ENCODE measurements at places on chromosomes 16 and 17.
A peak's percentile ranks its signal among the peaks of the same experiment; 100 is the strongest.

DNA sequence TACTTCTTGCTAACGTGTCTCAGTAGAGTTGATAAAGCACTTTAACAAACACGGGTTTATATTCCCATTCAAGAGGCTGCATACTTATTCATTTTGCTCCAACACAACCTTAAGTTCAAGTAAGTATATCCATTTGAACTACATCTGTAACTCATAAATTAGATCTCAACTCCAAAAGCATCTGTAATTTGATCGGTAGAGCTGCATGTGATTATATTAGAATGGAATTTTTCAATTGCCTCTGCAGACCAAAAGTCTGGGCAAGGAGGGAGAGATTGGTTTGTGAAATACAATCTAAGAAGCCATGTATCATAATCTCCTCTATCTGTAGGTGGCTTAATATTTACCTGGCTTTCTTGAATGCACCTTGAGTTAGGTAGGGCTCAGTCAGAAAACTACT lies 371.0 kb downstream of the RBFOX1 start:
- DNase-seq = no peak

GRCh38 chr16:68848786-68849185 lies 5.5 kb downstream of the TANGO6 start:
- no peak for DNase-seq

DNA sequence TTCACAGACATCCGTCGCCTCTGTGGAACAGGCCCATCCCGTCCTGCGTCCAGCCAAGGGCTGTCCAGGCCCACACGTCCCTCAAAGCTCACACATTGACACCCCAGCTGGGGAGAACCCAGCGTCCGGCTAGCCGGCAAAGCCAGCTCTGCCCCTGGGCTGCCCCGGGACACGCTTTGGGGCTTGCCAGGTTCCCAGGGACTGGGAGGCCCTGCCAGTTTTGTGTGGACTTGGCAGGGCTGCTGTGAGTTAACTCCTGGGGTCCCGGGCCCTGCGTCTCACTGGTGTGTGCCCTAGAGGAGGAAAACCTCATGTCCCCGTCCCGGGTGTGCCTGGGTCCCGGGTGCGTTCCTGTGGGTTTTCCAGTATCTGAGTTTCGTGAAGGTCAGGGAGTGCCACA lies 6.3 kb downstream of the SOX8 start:
- no peak for DNase-seq

GRCh38 chr16:25606069-25606468 lies 85.7 kb upstream of the HS3ST4 start:
- DNase-seq = no peak

GRCh38 chr17:79629548-79630049 lies 18.7 kb upstream of the RBFOX3 start:
- DNase-seq = no peak

DNA sequence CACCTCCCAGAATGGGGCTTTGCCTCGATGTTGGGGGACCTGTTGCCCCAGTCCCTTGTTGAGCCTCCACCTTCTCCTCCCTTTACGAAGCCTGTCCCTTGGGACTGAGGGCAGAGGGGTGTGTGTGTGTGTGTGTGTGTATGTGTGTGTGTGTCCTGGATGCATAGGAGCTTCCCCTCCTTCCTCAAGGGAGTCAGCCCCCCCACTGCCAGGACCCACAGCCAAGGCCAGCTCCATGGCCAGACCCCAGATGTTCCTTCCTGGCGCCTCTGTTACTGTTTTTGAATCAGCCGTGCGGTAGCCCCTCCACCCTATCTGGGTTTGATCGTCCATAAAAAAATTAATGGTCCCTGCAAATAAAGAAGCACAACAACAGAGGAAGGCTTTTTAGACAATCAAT lies 17.7 kb upstream of the DOK4 start:
- no peak for DNase-seq

GRCh38 chr17:57943645-57944044 lies 11.6 kb downstream of the CUEDC1 start:
- no peak for DNase-seq

DNA sequence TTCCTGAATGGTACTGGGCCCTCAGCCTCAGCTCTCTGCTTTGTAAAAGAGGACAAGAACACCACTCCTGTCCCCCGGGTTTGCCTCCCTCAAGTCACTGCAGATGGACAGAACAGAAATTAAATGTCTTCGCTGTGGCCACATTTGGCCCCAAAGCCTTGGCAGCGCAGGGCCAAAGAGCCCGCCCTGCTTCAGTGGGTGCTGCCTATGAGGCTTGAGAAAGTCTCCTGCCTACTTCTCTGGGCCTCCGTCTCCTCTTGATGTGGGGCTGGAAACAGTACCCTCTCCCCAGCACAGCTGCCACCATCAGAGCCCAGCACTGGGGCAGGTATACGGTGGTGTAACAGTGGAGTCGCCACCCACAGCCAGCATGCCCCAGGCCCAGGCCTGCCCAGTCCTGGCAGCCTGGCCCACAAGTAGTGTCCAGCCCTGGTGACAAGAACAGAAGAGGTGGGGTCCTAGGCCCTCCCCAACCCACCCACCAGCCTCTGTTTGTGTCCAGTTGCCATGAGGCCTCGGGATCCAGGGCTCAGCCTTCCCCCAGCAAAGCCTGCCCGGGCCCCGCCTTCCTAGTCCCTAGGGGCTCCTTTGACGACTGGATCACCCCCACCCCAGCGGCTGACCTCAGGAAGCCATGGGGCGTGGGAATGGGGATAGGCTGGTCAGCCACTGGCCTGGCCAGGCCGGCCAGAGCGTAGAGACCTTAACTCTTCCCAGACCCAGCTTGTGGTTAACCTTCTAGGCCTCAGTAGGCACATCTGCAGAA lies 3.9 kb upstream of the TPPP3 start:
- no peak for DNase-seq

- DNase-seq = no peak
Measured at GRCh38 chr17:8868529-8868951, 1.1 kb upstream of the PIK3R6 start.

GRCh38 chr16:35391328-35391727 lies 1931.9 kb downstream of the TP53TG3F start:
- DNase-seq = peak; percentile 38

DNA sequence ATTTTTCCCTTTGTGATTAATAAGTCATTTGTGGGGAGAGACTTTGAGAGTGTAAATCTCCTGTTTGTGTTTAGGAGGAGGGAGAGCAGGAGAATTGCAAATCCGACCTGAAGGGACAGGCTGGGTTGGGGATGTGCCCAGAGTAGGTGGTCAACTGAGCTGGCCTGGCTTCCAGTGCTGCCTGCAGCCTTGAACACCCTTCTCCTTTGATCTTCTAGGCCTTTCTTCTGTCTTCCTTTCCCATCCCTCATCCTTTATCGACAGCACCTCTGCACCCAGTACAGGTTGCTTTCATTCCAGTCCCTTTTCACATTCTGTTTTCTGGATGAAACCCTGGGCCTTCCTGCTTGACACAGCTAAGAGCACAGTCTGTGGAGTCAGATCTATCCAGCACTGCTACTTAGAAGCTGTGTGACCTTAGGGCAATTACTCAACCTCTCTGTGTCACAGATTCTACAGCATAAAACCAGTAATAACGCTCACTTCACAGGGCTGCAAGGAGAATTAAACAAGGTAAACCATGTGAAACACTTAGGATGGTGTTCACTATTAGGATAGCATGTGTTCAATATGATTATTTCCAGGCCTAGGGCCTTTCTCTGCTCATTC lies 1.0 kb upstream of the CSNK2A2 start:
- no peak for DNase-seq

GRCh38 chr16:57470711-57471110 lies 8.2 kb downstream of the POLR2C start:
- no peak for DNase-seq

DNA sequence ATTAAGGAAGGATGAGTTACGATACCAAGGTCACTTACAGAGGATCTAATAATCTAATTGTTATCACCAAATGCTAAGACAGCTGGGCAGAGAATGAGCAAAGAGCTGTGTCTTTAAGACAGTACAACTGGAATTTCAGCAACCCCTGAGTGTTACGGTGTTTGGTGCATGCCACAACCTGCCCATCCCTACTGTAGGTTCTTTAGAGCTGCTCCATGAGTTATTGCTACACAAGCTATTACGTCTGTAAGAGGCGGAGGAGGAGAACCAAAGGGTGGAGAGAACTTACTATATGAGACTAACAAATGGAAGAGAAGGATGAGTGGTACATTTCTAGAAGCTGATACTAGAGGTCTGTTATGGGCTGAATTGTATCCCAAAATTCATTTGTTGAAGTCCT lies 14.2 kb upstream of the C17orf78 start:
- DNase-seq = no peak

DNA sequence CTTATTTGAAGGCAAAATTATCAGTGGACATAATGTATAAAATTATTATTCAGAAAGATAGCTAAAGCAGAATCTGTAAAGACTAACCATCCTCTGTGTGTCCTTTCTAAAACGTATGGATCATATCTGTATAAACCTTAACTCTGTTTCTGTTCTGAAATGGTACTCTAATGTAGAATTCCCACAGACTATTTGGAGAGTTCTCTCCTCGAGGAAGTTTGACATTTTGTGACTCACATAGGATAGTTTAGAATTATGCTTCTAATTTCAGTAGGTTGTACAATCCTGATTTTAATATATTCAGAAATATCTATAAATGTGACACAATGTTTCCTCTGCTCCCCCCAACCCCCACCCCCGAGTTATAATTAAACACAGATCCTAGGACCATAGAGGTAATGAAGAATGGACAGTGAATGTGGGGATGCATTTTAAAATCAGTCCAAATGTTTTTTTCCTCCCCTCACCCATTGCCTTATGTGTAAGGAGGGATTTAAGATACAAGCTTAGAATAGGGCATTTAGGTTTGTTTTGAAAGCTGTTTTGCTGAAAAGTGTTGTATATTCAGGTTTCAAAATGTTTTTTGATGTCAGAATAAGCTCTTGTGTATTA lies 66.8 kb downstream of the BCAS3 start:
- DNase-seq = no peak

- DNase-seq = no peak
Measured at GRCh38 chr16:57044931-57045693, 47.3 kb upstream of the CPNE2 start.

DNA sequence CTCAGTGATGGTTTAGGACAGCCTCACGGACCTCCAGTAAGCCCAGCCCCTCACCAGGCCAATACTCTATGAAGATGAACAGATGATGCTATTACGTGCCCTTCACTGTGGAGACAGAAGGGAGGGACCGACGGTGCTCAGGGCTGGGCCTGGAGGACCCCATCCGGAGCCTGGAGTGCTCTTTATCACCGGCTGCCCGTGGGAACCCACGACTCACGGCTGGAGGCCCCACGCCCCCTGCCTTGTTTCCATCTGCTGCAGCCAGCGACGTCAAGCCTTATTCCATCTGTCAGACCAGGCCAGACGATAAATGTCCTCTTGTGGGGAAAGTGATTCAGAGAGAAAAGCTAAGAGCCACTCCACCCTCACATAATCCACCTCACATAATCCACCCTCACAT lies 4.0 kb upstream of the TIMM22 start:
- DNase-seq = no peak

DNA sequence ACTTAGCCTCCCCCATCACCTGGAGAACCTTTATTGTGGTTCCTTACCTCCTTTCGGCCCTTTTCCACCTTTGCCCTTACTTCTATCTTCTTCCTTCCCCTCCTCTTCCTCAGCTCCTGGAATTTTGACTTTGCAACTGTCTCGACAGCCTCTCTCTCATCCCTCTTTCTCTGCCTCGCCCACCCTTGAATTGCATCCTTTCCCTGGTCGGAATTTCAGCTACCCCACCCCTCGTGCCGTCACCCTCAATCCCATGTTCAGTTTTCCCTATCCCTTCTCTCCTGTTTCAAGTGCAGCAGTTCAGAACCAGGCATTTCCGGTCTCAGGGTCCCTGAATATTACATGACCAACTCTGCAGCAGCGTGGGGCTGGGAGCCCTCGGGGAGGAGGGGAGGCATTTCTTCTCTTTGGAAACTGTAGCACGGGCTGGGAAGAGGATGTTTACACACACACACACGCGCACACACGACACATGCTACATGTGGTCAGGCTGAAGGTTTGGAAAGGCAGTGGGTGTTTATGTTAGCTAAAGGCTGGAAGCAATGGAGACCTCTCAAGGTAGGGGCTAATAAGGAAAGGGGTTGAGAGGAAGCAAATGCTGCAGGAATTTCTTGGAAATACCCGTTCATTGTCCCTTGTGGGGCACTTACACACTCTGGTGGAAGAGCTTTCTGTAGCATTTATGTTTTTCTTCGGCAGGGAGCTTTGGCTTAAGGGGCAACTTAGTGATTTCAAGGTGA lies 971 bp downstream of the MINK1 start:
- DNase-seq = peak; percentile 14

GRCh38 chr17:74962622-74963394 lies 9.8 kb downstream of the HID1 start:
- no peak for DNase-seq

DNA sequence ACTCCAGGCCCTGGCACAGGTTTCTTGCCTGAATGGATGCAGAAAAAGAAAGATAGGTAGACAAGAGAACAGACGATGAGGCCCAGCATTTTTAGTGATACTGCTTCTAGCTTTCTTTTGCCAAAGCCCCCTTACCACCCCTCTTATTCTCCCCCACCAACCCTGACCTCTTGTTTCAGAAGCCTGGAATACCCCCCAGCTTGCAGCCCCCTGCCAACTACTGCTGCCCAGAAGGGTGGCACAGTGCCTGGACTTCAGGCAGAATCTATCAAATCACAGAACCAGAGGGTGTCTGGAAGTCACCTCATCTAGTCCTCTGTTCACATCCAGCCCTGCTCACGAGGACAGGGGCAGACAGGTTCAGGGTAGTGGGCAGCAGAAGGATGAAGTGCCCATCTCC lies 35.6 kb downstream of the NEUROD2 start:
- DNase-seq = no peak

DNA sequence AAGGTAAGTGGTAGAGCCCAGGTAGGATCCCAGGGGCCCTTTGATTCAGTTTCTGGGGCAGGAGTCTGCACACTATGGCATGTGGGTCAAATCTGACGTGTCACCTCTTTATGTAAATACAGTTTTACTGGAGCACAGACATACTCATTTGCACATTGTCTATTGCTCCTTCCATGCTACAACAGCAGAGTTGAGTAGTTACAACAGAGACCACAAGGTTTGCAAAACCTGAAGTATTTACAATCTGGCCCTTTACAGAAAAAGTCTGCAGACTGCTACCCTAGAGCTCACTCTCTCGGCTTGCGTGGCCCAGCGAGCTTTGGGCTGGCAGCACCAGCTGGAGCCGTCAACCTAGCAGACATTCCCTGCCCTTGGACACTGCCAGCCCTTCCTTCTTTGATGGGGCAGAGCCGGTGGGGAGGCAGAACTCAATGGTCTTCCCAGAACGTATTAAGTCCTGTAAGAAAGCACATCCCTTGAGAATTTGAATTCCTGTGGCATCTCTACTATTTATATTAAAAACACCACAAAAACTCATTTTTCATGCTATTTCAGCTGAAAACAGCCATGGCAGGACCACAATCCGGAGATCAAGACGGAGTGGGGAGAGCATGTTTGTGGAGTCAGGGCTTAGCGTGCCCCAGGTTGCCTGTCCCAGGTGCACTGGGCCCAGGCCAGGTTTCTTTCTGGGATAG lies 133.1 kb upstream of the NUDT7 start:
- no peak for DNase-seq

GRCh38 chr16:87765473-87765775 lies 362 bp downstream of the KLHDC4 start:
- peak; percentile 55 for DNase-seq

GRCh38 chr17:80110927-80111701 lies 9.7 kb downstream of the GAA start:
- no peak for DNase-seq
